Fibroblast of lung (primary cell): ENCODE measurements at places on chromosomes 12 and 14. TPM values are rescaled to one million over a fixed set of nuclear protein-coding genes. Genes with fewer than 3 reads are reported as not detected.

GRCh38 chr14:33432407-33433023 is 493.8 kb downstream of the NPAS3 start:
- peak; percentile 63 for DNase-seq

DNA sequence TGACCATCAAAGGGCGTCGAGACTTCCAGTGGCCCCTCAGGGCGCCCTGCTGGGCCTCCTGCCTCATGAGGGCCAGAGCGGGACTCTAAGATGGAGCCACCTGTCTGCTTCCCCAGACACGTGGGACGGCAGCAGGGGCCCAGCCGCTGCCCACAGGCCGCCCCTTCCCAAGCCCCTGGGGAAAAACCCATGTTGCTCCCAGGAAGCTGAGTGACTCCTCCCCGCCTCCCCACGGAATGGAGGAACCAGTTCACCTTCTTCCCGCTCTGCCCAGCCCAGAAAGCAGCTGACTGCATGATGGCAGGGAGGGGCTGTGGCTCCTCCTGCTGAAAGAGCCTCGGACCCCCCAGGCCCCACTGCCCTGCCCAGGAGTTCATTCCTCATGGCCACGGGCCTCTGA is 14.9 kb downstream of the RAB35 start:
- no peak for DNase-seq

- DNase-seq = no peak
Observed at GRCh38 chr12:106157802-106158201, 19.0 kb upstream of the NUAK1 start.

DNA sequence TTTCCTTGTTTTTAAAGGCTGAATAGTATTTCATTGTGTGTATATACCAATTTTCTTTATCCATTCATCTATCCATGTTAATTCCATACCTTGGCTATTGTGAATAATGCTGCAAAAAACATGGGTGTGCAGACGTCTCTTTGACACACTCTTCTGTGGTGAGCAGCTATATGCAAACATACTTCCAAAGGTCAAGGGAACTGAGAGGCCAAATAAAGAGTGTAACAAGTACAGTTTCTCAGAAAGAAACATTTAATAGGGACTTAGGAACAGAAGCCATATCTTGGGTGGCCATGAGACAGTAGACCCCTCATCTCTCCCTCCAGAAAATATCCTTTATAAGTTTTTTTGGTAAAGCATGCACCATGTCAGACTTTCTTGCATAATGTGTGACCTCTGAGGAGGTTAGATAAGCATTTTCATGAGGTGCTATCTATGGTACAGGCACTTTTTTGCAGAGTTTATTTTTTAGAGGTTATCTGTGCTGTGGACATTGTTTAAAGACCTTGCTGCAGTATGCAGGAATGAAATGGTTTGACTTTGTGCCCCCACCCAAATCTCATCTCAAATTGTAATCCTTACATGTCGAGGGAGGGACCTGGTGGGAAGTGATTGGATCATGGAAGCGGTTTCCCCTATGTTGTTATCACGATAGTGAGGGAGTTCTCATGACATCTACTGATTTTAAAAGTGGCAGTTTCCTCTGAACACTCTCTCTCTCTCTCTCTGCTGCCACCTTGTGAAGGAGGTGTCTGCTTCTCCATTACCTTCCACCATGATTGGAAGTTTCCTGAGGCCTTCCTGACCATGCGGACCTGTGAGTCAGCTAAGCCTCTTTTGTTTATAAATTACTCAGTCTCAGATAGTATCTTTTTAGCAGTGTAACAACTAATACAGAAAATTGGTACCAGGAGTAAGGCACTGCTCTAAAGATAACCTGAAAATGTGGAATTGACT is 1202.3 kb downstream of the GALC start:
- peak; percentile 11 for DNase-seq

- no peak for DNase-seq
Observed at GRCh38 chr12:70577283-70577634, 60.0 kb downstream of the PTPRB start.

DNA sequence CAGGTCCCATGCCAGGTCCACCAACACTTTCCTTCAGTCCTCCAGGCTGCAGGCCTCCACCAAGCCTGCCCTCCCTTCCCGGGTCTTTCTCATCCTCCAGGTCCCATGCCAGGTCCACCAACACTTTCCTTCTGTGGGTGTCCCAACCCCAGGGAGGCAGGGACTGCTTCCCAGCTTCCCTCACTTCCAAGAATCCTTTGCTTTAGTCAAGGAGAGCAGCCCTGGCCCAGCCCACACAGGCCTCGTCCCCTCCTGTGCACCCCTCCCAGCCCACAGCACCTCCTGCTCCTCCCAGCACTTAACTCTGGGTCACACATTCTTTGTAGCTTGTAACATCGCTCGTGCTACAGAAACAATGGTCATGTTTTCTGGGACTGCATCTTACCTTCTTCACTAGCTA is 72.9 kb downstream of the TESC start:
- no peak for DNase-seq

DNA sequence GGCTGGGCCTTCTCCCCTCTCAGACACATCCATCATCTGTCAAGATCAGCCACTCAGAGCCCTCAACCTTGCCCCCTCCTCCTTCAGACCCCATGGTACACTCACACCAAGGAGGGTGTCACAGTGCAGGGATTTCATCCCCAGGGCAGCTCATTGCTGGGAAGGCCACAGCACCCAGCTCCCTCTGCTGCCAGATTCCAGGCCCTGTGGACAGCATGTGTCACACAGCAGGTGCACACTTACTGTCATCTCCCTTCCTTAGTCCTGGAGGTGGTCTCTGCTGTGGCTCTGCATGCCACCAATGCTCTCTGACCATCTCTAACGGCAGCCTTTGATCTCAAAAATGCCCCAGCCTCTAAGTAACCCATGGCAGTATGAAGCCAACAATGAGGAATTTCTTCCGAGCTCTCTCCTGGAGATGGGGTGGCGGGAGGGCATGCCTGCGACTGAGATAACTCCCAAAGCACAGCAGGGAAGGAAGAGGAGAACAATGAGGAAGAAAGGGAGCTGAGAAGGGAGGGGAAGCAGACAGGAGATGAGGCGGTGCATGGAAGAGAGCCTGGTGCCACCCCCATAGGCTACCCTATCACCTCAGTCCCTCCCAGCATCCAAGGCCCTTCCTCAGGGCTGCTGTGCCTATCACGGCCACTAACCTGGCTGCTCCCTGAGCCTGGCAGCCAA is 101.0 kb downstream of the SINHCAF start:
- no peak for DNase-seq

DNA sequence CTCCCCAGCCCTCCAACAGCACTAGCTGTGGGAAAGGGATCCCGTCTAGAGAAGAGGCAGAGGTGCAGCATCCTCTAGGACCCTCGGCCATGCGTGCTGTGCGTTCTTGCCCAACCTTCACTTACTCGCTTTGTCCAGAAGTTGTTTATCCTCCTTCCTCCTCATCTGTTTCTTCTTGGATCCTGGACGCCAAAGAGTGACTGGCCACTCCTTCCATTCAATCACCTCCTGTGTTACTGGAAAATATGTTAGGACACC is 140.5 kb downstream of the ZFP36L1 start:
- DNase-seq = no peak

- peak; percentile 93 for DNase-seq
Observed at GRCh38 chr14:99755629-99756603, 37.3 kb upstream of the EML1 start.

The SLC25A47 gene
- total RNA-seq = under 0.01 TPM in 1 of 2 replicates, not detected in the other
